Activated CD8-positive, alpha-beta memory T cell treated with anti-CD3 and anti-CD28 coated beads for 48 hours (primary cell): ENCODE measurements at places on chromosomes 3 and 15.

GRCh38 chr15:38054488-38054887 is 120.0 kb downstream of the TMCO5A start:
- no peak for DNase-seq

- DNase-seq: no peak
These were observed 23.1 kb downstream of the CCNL1 start for GRCh38 chr3:157136647-157137387.

DNA sequence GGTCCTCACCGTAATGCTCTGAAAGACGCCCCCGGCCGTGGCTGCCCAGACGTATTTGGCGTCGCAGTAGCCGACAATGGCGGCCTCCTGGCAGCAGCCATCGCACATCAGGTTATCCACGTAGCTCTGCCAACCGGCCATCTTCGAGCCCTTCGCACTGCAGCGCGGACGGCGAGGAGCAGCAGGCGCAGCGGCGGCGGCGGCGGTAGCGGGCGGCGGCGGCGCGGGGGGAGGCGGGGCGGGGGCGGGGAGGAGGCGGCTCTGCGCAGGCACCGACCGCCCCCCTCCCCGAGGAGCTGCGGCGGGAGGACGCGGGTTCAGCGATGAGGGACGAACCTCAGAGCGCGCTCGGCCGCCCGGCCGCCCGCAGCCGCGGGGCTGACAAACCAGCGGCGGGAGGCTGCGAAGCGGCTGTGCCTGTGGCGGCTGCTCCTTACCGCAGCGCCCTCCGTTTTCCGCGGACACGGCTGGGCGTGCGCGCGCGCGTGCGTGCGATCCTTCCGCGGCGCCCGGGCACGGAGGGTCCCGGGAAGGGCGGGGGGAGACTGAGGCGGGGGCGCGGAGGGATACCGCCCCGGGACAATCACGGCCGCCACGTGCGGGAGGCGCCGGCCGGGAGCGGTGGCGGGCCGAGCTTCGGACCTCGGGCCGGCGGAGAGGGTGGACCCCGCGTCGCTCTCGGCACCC is at the start of gene PFN2:
PFN2 (minus strand) TSS at position 180 of the 687 bp plus-strand sequence; CDS start at position 141, 39 bp downstream.
- DNase-seq: no peak

DNA sequence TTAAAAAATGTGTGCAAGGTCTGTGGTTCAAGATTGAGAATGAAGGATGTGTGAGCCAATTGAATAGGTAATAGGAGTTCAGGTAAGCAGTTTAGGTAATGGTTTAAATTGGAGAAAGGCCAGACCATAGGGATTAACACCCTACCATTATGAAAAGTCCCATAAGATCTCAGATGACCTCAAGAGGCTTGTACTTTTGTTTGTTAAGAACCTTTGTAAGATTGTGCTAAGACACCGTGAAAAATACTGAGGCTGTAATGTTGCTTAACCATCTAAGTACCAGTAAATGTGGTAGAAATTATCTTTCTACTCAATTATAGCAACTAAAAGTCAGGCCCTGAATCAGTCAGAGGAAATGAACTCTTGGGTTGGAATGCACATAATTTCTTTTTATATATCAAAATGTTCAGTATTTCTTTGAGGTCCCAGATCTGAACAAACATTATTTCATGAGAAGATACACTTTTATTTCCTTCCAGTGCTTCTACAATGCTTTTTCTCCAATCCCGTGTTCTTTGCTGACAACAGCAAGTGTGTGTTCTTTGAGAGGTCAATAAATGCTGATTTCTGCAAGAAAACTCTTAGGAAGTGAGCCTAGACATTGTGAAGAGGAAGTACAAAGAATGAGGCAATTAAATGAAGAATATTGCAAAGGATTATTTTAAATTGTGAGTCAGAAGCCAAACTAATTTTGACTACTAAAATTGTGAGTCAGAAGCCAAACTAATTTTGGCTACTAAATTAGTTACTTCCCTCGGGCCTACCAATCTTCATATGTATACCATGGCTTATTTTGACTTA is 66.4 kb downstream of the TCF12 start:
- no peak for DNase-seq
